ENCODE measurements at places on chromosomes 3 and 15.
A peak's percentile ranks its signal among the peaks of the same experiment; 100 is the strongest.

GRCh38 chr3:58899159-58899952 lies 150.5 kb downstream of the CFAP20DC start:
- DNase-seq: peak; percentile 68

DNA sequence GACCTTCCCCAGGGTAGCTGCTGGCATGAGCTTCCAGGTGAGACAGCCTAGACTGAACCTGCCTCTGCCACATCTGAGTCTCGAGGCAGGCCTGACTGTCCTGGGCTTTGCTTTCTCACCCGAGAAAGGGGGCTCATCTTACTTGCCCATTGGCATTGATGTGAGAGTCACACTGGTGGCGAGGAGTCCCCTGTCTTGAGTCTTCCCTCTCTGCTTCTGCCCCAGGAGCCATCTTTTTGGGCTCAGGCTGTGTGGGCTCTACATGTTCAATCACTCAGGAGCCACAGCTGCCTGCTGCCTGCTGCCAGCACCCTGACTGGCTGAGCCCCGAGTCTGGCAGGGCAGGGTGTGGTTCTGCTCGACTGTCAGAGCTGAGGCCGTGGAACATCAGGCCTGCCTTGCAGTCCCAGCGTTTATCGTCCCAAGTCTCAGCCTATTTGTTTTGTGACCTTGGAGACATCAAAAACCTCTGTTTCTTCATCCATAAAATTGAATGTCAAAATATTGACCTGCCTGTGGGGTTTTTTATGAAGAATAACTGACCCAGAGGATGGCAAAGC lies 132.5 kb downstream of the DNAJB8 start:
- no peak for DNase-seq

DNA sequence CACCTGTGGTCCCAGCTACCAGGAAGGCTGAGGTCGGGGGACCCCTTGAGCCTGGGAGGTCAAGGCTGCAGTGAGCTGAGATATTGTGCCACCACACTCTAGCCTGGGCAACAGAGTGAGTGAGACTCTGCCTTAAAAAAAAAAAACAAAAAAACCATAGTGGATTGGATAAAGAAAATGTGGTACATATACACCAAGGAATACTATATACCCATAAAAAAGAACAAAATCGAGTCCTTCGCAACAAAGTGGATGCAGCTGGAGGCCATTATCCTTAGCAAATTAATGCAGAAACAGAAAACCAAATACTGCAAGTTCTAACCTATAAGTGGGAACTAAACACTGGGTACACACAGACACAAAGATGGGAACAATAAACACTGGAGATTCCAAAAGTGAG lies 20.6 kb upstream of the ARF4 start:
- no peak for DNase-seq

GRCh38 chr3:192417017-192417416 lies 310.3 kb downstream of the FGF12 start:
- peak; percentile 41 for DNase-seq
